ENCODE measurements at places on chromosomes 2 and 18.

- peak; percentile 39 for DNase-seq
Observed at GRCh38 chr2:148999451-148999921, 39.0 kb upstream of the LYPD6B start.

DNA sequence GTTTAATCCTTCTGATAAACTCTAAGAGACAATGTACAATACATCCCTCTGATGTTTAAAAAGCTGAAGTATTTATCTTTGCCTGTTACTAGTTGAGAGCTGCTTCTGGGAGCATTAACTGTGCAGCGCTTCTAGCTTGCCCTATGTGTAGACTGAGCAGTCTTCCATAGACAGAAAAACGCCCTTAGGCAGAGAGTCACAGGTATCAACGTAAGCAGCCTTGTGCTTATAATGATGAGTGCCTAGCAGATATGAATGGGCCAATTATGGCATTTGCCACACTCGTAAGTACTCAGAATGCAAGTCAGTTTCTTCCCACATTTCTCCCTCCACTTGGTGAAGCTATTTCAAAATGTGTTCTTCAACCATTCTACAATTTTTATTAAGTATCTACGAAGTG, 731.1 kb upstream of the SLC8A1 start:
- no peak for DNase-seq

DNA sequence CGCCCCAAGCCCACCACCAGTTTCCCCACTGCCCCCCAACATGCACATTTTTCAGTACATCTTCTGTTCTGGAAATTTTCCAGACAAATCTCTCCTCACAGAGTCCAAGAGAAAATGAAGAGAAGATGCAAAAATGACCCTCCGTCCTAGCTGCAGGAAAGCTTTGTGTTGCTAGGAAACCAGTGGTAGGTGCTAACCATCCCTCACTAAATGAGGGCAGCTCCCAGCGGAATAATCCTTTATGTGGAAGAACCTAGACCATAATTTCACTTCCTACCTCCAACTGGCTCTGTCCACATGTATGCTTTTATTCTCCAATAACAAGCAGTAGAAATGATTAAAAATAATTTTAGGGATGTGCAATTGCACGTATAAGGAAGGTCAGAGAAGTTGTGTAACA, 311.9 kb upstream of the EPHA4 start:
- no peak for DNase-seq

- DNase-seq = no peak
Observed at GRCh38 chr2:57504787-57505186, 541.8 kb upstream of the VRK2 start.

DNA sequence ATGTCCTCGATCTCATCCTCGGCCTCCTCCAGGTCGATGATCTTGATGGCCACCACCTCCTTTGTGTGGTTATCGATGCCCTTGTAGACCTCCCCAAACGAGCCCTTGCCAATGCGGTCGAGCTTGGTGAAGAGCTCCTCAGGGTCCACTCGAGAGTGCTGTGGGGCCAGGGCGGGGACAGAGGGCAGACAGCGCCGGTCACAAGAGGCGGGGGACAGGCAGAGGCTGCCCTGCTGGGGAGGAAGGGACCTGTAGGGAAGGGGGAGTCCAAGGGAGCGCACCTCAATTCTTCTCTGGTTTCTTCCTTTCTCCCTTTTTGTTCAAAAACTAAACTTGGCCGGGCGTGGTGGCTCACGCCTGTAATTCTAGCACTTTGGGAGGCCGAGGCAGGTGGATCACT, 6.8 kb downstream of the STK25 start:
- no peak for DNase-seq

- DNase-seq = no peak
Observed at GRCh38 chr18:629269-630150, 27.9 kb upstream of the TYMS start.

GRCh38 chr18:78126106-78126505, 853.5 kb upstream of the SALL3 start:
- DNase-seq = no peak

DNA sequence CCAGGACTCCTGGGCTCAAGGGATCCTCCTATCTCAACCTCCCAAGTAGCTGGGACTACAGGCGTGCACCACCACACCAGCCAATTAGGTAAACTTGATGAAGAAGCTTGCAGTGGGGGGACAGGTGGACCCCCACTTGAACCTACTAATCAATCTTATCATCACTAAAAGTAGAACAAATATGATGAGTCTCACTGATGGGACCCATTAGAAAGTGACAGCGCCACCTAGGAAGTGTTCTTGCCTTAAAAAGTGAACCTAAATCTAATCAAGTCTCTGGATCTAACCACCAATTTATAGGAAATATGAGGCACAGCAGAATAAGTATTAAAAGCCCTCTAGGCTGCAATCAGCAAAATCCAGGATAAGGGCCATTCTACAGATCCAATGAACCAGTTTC, 79.2 kb downstream of the BIN1 start:
- no peak for DNase-seq

DNA sequence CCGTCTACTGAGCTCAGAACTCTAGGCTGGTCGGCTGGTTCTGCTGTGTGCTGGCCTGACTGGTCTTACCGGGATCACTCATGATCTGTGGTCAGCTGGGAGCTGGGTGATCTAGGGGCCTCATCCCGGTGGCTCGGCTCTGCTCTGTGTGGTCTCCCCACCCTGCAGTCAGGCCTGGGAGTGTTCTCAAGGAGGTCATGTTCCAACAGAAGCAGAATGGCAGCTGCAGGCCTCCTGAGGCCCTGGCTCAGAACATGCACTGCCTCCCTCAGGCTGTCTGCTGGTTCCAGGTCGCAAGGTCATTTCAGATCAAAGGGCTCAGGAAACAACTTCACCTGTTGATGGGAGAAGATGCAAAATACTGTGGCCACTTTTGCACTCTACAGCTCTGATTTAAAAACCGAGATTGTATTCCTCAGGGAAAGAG, 81.1 kb upstream of the RFX8 start:
- no peak for DNase-seq

DNA sequence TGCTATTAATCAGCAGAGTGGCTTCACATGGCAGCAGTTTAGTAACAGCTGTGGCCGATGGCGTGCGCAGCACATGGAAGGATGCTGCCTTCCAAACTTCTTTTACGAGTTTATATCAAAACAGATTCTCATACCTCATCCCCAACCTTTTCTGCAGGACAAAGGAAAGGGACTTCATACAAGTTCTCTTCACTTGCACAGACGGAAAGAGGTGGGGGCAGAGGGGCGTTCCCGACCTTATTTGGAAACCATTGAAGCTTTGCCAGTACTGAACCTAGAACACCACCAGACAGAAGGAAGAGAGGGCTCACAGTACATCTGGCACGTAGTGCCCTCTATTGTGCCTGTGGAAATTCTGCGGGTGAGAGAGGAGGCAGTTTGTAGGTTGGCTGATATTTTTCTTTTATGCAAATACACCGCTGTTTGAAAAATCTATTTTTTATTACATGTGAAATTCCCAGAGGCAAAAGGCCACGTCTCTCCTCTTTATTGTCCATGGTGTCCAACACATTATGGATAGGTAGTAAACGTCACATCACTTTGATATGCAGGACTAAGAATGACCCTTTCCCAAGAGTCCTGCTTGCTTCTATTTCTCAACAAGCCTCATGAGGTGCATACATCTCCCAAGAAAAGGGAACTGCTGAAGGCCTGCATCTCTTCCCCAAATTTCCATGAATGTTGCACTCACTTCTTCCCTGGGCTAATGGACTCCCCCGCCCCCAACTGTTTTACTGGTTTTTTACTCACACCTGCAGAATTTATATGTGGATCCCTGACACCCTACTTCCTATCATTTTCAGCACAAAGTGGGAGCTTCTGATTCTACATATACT, 31.3 kb downstream of the COLEC12 start:
- DNase-seq = no peak

DNA sequence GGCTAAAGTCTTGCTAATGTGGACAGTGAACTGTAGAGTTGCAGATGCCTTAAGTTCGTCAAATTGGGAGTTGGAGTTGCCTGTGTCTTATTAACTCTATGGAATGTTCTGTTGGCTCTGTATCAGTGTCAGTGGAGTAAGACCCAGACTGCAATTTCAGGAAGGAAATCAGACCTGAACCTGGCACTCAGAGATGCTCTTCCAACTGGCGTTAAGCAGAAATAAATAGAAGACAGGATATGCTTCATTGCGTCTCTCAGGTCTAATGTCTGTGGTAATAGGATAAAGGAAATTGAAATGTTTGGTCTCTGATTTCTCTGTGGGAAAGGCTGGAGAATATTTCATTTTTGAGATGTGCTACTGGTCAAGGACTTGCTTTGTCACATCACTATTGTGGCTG, 846.7 kb upstream of the ID2 start:
- DNase-seq = no peak

GRCh38 chr2:169585673-169586072, 1.5 kb downstream of the PPIG start:
- no peak for DNase-seq

- peak; percentile 31 for DNase-seq
Observed at GRCh38 chr2:119486886-119487285, 37.4 kb downstream of the SCTR start.

GRCh38 chr2:209344349-209344748, 79.5 kb upstream of the MAP2 start:
- no peak for DNase-seq

- no peak for DNase-seq
Observed at GRCh38 chr18:7172611-7173010, 55.0 kb upstream of the LAMA1 start.

GRCh38 chr2:778731-779350, 101.6 kb upstream of the TMEM18 start:
- DNase-seq = no peak

GRCh38 chr2:138060301-138060635, 96.0 kb downstream of the HNMT start:
- DNase-seq = peak; percentile 58

DNA sequence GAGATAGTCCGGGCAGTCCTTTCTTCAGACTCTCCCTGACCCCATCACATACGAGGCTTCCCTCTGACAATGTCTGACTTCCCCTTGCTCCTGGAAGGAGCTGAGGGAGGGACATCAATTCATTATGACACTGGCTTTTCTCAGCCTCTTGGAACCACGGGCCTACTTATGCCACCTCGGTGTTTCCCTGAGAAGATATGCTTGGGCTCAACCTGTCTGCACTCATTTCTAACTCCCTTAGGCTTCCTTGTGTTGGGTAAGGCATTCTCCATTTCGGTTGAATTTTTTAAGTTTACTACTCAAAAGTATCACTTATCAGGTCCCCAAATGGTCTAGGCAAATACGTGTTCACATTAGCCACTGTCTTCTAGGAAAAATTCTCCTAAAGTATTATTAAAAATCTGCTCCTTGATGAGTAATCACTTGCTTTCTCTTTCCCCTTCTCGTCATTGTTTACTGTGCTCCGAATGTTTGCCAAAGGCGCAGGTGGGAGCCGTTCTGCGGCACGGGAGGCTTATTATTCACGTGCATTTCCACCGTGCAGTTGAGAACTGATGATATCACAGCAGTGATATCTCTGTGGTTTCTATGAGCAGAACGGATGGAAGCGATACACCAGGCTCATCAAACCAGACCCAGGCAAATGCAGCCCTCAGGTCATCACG, 33.1 kb downstream of the ARL4C start:
- DNase-seq = no peak

DNA sequence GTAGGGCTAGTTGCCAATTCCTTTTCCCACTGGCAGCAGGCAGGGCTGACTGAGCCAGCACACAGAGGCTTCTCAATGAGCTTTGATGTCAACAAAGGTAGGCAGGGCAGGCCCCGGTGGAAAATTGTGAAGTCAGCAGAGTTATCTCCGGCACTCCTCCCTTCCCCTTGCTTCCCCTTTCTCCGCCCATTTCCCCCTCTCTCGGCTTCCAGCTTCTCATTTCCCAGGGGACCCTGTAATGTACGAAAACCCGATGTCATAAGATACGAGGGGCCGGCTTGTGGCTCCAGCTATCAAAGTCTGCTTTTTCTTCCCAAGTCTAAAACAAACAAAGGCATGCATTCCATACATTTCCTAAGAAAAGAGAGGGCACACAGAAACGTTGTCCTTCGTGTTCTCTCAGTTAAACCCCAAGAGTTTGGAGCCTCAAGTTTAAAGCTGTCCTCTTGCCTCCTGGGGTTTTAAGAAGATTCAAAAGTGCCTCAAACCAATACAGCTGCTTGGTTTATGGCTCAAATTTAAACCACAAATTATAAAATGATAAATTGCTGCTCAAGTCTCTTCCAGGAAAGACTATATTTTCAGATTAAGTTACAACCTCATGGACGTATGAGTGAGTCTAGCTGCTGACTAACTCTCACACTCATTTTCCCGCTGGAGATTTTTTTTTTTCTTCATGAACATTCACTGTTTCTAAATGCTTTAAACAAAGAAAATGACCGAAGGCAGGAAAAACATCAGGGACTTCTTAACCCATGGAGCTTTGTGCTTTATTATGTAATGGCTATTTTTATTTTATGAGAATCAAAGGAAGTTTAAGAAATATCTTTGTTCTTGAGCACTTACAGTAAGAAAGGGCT, 27.2 kb upstream of the EML4 start:
- DNase-seq = peak; percentile 89

DNA sequence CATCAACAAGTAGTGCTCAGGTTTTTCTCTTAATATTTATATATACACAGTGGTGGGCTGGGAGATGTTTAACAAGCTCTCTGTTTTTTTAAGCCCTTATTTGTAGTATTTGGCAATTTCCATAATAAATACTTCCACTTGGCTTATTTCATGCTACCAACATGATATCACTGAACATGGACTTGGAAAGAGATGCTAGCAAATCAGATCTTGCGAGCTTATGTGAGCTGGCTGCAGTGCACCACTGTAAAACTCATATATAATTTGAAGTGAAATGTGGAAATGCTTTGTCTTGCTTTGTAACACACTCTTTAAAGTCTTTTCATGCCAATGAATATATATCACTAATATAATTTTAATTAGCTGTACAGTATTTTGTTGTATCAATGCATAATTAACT, 155.7 kb downstream of the ALK start:
- DNase-seq = peak; percentile 8

GRCh38 chr2:74959106-74959751, 786 bp downstream of the POLE4 start:
- DNase-seq = no peak

DNA sequence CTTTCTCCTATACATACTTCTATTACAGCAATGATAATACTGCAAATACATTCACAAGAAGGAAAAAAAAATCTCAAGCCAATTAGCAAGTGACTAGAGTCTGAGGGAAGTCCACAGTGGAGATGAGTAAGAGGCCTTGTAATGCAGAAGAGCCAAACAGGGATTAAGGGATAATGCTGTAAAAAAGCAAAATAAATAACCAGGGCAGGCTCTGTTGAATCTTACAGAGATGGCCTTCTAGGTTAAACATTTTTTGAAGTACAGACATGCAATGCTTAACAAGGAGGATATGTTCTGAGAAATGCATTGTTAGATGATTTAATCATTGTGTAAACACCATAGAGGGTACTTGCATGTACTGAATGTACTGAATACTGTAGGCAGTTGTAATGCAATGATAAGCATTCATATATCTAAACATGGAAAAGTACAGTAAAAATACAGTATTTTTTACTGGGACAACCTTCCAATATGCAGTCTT, 122.1 kb upstream of the RMDN2 start:
- peak; percentile 99 for DNase-seq

GRCh38 chr2:27980242-27980641, 89.7 kb downstream of the BABAM2 start:
- no peak for DNase-seq

- DNase-seq = no peak
Observed at GRCh38 chr18:46335534-46336101, 231.4 kb downstream of the HAUS1 start.

Measured in EH (cell line).